ENCODE measurements at places on chromosomes 4 and X. TPM values are rescaled to one million over a fixed set of nuclear protein-coding genes. Genes with fewer than 3 reads are reported as not detected.

DNA sequence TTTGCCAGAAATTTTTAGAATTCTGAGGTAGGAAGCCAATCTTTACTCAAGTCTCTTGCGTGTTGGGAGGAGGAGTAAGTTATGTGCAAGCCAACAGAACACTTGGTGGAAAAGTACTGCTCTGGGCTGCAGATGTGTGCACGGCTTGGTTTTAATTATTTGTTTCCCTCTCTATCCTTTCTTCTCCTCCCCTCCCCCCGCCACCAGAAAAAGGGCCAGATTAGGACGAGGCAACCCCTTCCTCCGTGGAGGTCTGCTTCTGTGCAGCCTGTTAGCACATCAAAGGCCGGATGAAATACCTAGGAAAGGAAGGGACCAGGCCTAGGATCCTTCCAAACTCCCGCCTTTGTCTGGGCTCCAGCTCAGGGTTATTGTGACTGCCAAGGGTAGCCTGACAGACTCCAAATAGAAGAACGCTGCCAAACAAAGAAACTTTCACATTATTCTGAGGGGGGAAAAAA lies 1.0 kb upstream of the PGRMC1 start:
- no peak for DNase-seq

GRCh38 chr4:169259271-169259670 lies 11.5 kb downstream of the SH3RF1 start:
- no peak for DNase-seq

DNA sequence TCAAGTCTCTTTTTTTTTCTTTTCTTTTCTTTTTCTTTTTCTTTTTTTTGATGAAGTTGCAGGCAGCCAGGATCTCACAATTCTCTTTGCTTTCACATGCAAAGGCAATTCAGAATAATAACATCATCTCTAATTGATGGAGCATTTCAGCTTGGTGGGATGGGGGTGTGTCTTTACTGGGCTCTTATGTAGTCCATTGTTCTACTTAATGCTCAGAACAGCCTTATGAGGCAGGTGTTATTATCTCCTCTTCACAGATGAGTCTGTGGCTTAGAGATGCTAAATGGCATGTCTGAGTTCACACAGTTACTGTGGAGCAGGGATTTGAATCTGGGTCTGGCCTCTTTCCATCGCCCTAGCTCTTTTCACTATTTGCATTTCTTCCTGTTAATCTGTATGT lies 70.2 kb downstream of the TRPC5 start:
- DNase-seq = no peak

DNA sequence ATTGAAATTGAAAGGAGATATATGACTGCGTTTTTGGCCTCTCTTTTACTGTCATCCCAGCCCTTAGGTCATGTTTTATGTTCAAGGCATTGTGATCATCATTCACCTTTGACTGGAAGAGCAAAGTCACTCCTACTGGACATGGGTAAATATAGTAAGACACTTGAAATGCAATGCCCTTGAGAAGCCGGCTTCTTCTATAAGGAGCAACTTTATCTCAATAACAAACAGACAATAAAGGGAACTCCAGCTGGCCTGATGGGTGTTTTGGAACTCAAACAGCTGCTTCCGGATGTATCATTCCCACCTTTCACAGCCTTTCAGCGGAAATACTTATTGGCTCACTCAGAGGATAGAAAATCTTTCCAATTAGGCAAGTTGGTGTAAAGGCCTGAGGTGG lies 65.1 kb upstream of the C4orf54 start:
- DNase-seq = no peak

NDNF gene
- total RNA-seq = 9.8 TPM

KCND1 gene
- total RNA-seq = 0.29 TPM

NXF2 gene
- not detected for total RNA-seq

IL2RG gene
- not detected for total RNA-seq

SPANXA1 gene
- total RNA-seq = not detected

DNA sequence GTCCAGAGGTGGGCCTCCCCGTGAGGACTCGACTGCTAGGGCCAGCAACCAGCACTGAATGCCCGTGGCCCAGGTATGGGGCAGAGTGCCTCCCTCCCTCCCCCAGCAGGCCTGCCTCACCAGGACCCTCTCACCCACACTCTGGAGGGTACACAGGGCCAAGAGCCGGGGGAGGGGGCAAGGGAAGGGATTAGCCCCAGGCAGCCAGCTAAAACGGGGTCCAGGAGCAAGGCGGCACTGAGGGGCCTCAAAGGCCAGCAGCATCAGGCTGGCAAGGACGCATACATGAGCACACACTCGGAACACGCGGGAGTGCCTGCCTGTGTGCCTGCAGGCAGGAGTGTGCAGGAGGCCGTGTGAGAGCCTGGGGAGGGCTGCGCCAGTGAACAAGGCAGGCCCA lies 18.3 kb upstream of the DUSP9 start:
- peak; percentile 66 for DNase-seq

MAGEH1 gene
- 25.0 TPM for total RNA-seq

MFAP3L gene
- 8.0 TPM for total RNA-seq

DNA sequence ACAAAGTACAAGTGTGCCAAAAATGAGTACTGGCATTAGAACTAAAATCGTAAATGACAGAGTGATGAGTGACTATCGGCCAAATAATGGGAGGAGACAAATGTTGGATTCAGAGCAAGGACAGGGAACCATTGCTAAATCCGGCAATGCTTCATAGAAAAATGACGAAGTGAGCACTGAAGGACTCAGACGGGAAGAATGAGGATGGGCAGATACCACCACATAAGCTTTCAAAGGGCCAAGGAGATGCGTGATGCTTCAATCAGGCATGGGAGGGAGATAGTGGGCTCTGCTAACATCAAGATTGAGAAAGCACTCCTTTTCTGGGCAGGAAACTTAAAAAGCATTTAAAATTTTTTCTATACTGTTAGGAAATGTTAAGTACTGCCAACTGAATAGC lies 21.6 kb downstream of the RBBP7 start:
- no peak for DNase-seq

ARHGEF6 gene
- total RNA-seq = 17.4 TPM

GRCh38 chr4:111960241-111960667 lies 185.0 kb upstream of the FAM241A start:
- no peak for DNase-seq

GRCh38 chr4:76198411-76199237 lies 15.0 kb downstream of the SCARB2 start:
- no peak for DNase-seq

GRCh38 chr4:1232661-1233621 lies 16.0 kb downstream of the CTBP1 start:
- DNase-seq = peak; percentile 85

DNA sequence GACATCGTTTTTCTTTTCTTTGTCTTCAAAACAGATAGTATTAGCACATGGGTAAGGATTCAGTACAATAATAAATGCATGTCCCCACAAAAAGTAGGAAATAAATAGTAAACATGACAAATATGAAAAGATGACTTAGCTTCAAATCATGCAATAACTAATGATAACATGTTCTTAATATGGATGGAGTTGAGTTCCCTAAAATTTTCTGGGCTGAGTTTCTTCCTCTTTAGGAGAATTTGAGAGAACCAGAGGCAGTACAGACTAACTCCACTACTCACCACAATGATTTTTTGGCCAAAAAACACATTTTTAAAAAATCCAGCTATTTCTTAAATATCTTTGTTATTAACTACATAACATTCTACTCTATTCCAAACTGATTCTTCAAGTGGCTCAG lies 432.3 kb upstream of the HS3ST1 start:
- no peak for DNase-seq

- DNase-seq = peak; percentile 38
These were observed 73.0 kb upstream of the SCOC start for GRCh38 chr4:140300271-140300970.

DNA sequence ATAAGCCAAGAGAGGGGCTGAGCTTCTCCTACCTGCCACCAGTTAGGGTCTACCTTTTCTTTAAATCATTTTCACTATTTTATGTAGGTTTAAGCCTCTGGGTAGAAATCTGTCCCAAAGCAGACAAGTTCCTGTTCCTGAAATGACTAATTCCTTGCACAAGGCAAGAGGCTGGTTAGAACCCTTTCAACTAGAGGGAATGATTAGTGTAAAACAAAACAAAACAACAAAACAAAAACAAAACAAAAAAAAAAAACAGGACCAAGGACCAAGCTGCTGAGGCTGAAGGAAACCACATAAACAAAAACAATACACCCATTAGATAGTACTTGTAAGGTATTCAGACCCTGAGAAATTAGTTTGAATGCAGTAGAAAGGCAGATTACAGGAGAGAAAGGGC lies 62.7 kb downstream of the MAML3 start:
- DNase-seq = no peak

DNA sequence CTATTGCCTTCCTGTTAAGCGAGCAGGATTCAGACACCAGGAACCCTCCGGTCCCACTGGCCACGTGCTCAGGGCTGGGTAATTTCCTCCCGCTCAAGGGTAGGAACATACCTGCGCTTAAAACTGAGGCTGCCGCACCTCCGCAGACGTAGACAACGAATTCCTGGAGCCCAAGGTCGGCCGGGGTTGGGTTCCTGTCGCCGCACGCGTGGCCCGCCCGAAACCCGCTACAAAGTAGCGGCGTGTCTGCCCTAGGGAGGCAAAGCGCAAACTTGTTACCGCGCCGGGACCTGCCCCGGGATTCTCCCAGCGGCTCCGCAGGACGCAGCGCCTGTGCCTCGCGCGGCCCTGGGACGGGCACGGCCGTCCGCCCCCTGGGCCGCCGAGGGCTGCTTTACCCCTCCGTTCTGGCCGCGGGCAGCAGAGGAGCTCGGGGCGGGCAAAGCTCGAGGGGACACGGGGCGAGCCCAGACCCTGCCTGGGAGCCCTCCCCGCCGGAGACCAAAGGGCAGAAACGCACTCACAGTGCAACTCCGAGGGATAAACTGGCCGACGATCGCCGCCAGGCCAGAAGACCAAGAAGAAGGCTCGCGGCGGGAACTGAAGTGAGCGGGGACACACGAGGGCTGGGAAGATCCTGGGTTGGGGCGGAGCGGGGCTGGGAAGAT lies at the start of gene ERVMER34-1:
Gene ERVMER34-1, minus strand, starts transcription at position 607 of the 668 bp plus-strand sequence. CDS start 5,905 bp downstream, outside the sequence.
- peak; percentile 54 for DNase-seq

PPEF2 gene
- not detected for total RNA-seq

CTAG1B gene
- not detected for total RNA-seq

DNA sequence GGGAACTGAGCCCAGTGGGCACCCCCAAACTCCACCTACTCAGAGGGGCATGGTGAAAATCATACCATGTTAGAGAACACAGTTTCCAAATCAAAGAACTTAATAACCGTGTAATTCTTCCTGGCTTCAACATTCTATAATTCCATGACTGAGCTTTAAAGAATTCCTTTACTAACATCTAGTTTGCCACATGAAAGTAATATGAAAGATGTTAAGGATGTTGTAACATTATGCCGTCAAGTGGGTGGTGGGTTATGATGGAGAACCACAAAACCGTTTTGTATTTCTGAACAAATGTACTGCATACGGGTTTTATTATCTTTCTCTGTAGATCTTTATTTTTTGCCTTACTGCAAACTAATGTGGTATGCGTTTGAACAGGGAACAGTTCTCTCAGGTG lies 549.0 kb upstream of the MAGEB2 start:
- DNase-seq = no peak

RPS6KA3 gene
- total RNA-seq = 45.4 TPM

CFI gene
- total RNA-seq = 53.9 TPM

GRCh38 chr4:1588306-1588705 lies 95.8 kb downstream of the FAM53A start:
- no peak for DNase-seq

DNA sequence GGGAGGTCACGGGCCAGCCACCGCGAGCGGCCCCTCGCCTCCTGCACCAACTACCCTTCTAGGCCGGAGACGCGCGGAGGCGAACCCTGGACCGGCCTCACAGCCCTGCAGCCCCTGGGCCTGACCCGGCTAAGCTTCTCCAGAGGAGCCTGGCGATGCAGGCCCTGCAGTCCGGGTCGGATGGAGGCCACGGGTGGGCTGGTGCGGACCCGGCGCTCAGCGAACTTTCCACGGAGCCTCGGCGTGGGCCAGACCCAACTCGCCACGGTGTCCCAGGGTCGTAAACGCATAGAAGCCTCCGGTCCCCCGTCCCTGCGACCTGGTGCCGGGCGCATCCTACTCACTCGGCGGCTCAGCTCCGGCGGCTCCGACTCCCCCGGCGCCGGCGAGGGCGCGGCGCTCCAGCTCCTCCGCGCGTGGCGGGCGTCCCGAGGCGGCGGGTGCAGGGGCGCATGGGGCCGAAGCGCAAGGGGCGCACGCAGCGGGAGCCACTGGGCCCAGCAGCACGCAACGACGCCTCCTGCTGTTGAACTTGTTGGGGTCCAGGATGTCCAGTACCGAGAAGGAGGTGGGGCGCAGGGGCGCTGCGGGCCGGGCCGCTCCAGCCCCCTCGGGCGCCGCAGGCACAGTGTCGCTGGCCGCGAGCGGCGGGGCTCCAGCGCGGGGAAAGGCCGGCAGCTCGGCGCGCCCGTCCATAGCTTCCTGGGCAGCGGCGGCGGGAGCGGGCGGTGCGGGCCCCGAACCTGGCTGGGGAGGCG lies 427 bp downstream of the NKX1-1 start:
- peak; percentile 90 for DNase-seq

EMCN gene
- not detected for total RNA-seq

GRCh38 chrX:150508451-150509367 lies 59.7 kb upstream of the MTM1 start:
- DNase-seq = no peak

- DNase-seq = peak; percentile 78
These were observed 79.8 kb upstream of the SMARCAD1 start for GRCh38 chr4:94127707-94128328.

DNA sequence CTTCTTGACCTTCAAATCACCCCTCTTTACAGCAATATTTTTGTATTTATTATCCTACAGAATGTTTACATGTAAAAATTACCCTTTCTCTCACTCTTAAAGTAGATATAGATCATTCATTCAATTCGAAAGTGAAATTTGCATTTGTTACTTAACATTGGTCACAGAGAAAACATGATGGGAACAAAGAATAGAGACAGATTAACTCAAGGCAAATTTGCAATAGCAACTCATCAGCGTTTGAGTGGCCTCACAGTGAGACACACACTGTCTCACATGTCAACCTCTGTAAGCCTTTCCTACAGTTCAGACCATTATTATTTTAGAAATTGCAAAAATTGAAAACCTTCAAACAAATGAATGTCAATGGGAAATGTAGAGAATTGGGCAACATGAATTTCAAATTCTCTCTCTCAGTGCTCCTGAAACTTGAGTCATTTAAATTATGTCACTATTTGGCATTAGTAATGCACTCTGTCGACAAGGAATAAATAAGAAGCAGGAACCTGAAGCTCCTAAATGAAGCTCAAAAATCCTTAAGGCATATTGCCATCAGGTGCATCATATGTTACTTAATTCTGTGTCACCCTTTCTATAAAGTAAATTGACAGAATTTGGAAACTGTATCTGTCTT lies 148.3 kb upstream of the ANXA10 start:
- DNase-seq = no peak

- no peak for DNase-seq
These were observed 19.3 kb downstream of the SEL1L3 start for GRCh38 chr4:25843340-25844097.

DNA sequence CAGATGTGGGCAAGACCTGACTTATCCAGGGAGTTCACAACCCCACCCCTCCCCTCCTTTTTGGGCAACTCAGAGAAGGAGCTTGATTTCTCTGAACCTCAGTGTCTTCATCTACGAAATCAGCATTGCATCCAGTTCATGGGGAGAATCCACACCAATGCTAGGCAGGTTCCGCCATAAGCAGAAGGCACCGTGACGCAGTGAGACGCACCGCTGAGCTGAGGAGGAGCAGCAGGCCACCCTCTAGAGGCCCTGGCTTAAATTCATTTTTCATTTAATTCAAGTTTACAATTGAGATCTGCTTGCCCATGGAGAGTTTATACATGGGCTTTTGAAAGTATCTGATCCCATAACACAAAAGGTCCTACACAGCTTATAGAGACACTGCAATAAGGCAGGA lies 55.7 kb downstream of the CPZ start:
- peak; percentile 39 for DNase-seq

GRCh38 chr4:127143460-127144195 lies 489.1 kb upstream of the INTU start:
- no peak for DNase-seq

RPA4 gene
- 1.1 TPM for total RNA-seq
